Brain (organoid and tissue), 16 donors: ENCODE measurements at places on chromosomes 3 and 15. TPM values are rescaled to one million over a fixed set of nuclear protein-coding genes. Genes with fewer than 3 reads are reported as not detected.

DNA sequence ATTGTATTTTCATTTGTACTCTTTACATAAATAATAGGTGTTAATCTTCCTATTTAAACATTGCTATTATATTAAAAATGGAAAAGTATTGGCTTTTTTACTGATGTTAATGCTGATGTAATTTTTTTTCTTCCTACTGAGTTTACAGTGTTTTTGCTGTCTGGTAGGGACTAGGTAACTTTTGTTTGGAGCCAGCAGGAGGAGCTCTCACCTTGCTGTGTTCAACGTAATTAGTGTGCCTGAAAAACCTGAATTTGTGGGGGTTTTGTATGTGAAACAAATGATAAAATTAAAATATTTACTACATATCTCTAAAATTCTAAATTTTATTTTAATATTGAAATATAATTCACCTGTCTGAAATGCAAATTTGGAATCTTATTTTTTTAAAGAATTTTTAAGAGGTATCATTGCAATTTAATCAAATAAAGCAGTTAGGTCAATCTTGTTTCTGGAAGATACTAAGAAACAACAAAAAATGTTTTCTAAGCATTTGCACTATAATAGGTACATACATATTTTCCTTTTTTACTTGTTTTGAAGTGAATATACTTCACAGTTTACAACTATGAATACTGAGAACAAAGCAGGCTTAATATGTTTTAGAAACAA is 48.8 kb downstream of the EPHA6 start:
- DNase-seq = peak; percentile 75

GRCh38 chr3:43319794-43320193 is 33.5 kb downstream of the SNRK start:
- no peak for DNase-seq

GRCh38 chr15:71136159-71136783 is 21.0 kb downstream of the THSD4 start:
- no peak for DNase-seq

- no peak for DNase-seq
Measured at GRCh38 chr3:89013536-89013935, 93.9 kb upstream of the EPHA3 start.

DNA sequence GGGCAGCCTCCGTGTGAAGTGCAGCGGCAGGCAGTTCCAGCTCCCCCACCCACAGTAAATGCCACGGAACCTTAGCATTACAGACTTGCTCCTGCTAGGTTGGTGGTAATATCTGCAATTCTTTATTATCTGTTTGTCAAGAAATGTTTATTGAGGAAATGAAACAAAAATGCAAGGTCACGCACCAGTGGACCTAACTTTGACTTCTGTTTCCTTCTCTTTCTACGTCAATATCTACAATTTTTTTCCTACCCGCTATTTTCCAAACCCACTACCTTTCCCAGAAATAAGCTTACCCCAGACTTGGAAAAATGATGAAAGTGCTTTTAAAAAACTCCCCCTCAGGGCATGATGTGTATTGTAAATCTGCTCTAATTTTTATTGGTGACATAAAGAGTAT is 18.9 kb downstream of the ILDR1 start:
- no peak for DNase-seq

DNA sequence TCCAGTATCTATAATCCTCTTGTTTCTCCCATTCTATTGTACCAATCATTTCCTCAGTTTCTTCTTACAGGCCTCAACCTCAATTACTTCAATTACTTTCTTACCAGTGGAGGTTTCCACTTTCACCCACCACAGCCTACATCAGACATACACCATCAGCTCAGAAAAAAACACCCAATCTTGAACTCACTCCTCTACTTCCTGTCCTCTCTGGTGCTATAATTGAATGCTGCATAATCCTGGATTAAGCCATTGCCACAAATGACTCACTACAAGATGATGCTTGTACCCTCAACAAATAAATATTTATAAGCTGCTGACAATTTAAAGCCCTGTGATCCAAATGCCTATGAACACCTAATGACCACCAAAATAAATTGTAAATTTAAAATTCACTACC is 18.5 kb downstream of the RYK start:
- no peak for DNase-seq

DNA sequence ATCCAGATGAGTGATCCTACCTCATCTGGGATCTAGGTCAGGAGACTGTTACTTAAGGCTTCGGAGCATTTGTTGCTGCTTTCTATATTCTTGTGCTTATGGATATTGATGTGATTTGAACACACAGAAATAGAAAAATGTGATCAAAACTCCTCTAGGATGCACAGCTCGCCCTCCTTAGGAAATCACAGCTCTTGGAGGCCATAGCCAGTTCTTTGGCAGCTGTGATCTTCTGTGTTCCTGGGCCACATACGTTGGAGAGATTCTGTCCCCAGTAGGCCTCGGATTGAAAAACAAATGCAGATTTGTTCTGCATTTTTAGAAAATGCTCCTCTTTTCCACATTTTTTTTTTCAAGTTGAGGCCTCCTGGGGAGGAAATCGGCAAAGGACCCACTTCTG is 437.4 kb upstream of the THBS1 start:
- no peak for DNase-seq

- DNase-seq = no peak
Measured at GRCh38 chr15:92527197-92527596, 128.4 kb downstream of the FAM174B start.

DNA sequence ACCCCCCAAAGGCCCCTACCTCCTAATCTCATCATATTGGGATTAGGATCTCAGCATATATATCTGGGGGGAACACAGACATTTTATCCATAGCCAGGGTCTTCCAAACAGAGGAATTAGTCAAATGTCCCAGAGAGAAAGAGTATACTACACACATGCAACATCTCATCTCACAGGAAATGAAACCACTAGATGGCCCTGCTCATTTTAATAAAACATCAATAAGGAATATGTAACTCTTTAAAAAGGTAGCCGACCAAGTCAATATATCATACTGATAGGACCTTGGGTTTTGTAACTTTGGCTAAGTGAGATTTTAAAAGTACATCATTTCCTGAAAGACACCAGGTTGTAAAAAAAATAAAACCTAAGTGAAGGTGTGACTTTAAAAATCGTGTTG is 45.6 kb upstream of the THSD4 start:
- no peak for DNase-seq

DNA sequence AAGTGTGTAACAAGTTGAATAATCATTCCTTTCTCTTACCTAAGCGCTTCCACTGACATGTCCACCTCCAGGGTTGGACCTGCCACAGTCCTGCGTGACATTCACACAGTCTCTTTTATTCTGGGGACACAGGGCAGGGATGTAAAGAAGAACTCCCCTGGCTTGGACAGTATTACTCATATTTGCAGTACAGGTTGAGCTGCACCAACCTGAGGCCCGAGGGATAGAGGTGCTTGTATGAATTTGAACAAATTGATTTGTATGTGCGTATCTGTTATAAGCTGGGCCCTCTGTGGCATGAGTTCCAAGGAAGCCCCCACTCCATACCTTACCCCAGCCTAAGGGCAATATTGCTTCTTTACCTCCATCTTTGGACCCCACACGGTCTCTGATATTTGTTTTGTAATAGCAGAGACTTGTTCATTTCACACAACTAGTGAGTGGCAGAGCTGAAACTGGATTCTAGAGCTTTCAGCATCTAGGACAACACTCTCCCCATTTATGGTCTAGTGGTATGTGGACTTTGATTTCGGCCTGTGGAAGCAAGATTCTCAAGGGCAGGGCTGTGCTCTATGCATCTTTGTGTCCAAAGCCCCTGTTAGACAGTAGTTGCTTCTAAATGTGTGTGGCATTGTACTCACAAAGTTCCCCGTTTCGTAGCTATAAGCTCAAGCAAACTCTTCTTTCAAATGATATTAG is 39.2 kb downstream of the FAH start:
- no peak for DNase-seq

GRCh38 chr15:79903144-79903543 is 6.3 kb upstream of the MTHFS start:
- DNase-seq = no peak

Gene GP9
- polyA plus RNA-seq = not detected

Gene ATP13A5
- not detected for polyA plus RNA-seq

Gene STAC
- 13.9 TPM for polyA plus RNA-seq

Gene CASR
- not detected for polyA plus RNA-seq

Gene HEMK1
- 12.9 TPM for polyA plus RNA-seq

Gene TPRA1
- 19.0 TPM for polyA plus RNA-seq

Gene PAK2
- 71.7 TPM for polyA plus RNA-seq
